Inflammatory macrophage treated with lipopolysaccharide for 1 hour (primary cell): ENCODE measurements at places on chromosomes 12 and 14.

- no peak for DNase-seq
Observed at GRCh38 chr12:131366261-131366871, 344.5 kb upstream of the SFSWAP start.

DNA sequence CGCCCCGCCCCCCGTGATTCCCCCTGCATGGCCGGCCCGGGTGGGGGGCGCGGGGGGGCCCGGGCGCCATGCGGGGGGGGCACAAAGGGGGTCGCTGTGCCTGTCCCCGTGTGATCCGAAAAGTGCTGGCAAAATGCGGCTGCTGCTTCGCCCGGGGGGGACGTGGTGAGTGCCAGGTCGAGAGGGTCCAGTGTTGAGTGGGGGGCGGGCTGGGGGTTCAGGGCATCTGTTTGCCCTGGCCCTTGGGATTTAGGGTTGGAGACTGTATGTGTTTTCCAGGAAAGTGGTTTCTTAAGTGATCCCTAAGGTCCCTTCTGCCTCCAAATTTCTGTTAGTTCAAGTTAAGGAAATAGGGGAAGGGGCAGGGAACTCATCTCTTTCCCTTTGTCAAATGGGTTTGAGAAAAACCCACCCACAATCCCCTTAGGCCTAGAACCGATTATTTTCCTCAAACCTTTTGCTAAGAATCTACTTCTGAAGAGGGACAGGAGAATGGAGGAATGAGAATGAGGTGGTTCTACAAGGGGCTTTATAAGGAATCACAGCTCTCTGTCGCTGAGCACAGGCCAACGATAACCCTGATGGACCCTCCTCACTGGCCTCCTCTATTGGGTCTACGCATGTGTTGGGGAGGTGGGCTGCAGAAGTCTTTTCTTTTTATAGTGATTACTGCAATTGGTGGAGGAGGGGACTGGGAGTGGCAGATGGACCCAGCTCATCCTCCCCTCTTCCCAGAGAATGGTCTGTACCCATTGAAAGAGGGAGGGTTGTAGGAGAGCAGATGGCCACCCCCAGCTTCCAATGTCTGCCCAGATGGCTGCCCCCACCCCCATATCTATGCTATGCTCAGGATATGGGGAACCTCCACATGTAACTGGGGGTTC lies 834 bp downstream of the ARHGEF25 start:
- no peak for DNase-seq

GRCh38 chr12:85310456-85311076 lies 30.5 kb downstream of the ALX1 start:
- DNase-seq, result peak; percentile 24

DNA sequence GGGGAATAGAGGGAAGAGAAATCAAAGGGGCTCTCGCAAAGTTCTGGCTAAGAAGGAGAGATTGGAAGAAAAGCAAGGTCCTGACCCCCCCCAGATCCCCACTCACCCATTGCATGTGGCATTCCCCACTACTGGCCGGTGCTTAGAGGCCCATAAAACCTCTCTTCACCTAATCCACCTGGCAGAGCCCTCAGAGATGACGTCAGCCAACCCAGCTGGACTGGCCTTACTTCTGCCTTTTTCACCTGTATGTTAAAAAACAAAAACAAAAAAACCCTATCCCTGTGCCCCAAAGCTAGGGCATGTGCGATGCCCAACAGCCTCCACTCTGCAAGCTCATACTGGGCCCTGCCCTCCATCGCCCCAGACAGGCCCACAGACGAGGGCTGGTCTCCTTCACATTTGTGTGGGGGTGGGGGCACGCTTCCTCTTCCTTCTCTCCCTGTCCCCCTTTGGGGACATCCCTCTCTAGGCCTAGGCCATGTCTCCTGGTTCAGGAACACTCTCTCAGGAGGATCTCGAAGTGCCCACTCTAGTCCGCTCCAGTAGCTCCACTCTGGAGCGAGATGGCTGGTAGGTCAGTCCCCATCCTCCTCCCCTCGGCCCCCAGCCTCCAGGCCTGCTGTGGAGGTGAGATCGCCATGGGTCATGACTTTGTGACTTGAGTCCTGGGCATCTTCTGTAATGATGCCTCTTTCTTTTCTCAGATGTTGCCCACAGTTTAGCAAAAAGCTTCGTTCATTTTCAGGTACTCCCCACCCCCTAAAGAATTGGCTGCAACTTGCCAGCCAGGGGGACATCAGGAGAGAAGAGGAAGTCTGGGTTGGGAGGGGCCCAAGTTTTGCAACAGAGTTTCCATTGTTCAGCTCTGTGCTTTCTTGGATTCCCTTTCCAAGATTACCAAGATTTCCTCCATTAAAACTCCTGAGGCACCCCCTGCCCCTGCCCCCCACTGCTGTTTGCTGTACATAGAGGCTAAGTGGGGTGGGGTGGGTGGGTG lies 37.0 kb downstream of the FIGNL2 start:
- peak; percentile 10 for DNase-seq

- DNase-seq, result no peak
Observed at GRCh38 chr12:68479261-68479895, 131.3 kb upstream of the RAP1B start.

DNA sequence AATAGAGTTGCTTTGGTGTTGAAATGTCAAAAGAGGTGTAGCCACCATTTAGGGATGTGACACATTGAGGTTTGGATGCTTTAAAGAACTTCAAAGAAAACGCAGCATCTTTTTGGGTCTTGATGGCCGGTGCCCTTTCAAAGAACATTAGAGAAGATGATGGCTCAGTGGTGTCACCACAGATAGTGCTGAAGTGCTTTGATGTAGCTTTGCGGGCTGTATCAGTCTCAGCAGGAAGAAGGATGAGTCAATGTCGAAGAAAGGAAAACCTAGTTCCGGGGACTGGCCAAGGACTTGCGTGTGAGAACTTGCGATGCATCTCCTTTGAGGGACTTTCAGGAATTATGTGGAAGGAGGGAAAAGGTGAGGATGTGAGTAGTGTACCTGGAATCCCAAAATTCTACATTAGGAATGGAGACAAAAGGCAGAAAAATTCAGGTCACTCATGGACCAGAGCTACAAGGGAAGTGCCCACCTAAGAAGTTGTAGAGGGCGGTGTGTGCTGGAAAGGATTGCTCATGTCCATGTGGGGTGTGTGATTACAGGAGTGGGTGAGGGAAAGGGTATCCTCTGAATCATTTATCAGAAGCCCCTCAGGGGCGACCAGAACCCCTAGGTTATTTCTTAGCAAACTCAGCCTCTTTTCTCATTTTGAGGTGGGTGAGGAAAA lies 39.7 kb upstream of the GZMB start:
- DNase-seq, result no peak

DNA sequence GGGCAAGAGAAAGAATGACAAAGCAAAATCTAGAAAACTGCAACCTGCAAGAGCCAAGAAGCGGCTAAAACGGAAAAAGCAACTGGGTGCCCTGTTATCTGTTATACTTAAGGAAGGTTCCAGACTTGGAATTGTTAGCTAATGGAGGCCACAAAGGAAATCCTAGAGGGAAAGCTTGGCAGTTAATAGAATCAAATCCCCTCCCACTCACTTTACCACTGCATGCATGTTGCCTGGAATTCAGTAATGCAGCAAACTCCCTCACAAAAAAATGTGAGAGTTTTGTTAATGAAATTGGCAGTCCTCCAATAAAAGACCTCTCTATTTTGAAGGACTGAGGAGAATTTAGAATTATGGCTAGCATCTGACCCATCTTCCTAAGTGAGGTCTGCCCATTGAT lies 164.2 kb upstream of the SOX5 start:
- no peak for DNase-seq

DNA sequence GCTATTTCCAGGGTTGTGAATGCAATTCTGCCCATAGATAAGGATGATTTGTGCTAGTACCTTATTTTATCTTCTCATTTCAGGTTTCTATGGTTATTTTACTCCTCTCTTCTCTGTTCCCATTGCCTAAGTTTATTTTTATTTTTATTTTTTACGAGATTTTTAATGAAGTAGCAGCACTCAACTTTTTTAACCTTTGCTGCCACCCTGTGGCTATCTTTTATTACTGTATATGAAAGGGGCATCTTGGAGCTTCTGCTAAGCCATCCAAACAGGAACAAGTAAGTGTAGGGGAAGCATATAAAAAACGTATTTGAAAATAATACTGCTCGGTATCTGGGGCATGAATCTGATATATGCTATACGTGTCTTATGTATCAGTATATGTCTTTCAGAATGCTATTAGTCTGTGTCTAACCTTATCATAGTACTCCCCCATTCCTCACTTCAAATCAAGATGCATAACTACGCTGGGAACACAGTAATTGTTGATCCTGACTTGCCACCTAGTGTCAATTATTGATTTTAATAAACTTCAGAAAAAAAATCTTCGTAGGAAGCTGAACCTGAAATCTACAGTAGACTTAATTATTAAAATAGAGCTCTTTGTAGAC lies 60.3 kb downstream of the KLRG1 start:
- peak; percentile 46 for DNase-seq

DNA sequence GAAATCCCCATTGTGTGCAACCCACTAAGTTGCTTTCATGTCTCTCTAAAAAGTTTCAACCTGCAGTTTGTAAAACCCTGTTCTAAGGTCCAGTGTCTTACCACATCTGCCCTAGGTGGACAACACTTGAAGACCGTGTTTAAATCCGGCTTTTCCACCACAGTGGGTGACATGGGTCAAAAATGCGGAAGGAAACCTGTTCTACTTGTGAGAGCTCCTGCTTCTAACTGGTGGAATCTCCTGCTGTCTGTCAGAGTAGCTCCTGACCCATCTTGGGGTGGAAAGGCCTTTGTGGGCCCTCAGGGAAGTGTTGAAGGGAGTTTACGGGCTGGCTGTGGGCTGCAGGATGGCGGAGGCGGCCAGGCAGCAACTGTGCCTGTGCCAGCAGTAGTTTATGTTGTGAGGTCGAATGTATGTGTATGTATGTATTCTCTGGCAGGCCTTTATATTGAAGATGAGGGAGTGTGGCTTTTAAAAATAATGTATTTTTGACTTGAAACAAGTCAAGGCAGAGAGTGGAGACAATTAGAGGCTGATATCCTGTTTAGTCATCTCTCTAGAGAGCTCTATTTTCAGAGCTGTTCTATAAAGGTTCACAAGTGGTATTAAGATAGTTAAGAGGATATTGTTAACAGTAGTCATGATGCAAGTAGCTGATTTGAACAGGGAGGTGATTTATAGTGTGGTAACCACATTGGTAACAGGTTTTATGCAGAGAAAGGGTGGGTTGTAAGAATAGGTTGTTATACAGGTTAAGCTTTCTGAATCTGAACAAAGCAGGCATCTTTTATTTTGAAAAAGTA lies 67.0 kb downstream of the PRKCH start:
- peak; percentile 45 for DNase-seq

- DNase-seq, result peak; percentile 45
Observed at GRCh38 chr14:81211844-81212243, 8.9 kb downstream of the GTF2A1 start.

DNA sequence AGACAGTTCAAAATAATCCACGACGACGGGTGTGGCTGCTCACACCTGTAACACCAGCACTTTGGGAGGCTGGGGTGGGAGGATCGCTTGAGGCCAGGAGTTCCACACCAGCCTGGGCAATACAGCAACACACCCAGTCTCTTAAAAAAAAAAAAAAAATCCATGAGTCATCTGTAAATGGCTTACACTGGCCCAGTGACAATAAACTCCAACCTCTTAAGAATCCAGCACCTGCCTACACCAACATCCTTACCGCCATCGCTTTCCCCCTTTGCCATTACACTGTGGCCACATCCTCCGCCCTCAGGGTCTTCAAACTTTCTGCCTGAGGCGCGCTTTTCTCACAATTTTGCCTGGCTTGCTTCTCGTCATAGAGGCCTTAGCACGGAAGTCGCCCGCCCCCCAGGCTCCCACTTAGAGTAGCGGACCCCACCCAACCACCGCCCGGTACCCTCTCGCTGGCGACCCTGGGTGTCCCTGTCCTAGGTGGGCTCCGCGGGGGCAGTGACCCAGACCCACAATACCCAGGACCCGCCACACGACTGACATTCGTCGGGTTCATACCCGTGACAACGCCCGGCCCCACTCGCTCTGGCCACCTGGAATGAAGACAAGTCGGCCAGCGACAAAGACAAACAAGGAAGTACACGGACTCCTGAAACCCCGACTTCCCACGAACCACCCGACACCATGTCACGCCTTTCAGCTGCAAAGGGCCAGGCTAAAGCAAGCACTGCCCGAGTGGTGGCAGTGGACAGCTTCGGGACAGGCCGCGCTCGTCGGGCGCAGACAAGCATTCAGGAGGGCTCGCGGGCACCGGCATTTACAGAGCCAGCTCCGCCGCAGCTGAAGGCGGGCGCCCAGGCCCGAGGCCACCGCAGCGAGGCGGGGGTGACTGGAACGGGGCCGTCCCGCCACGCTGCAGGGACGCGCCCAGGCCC lies 636 bp downstream of the GOLGA3 start:
- DNase-seq, result peak; percentile 74

- peak; percentile 85 for DNase-seq
Observed at GRCh38 chr14:56199095-56199981, 81.1 kb downstream of the PELI2 start.

GRCh38 chr14:51443195-51444018 lies 203.4 kb downstream of the TMX1 start:
- DNase-seq, result no peak

DNA sequence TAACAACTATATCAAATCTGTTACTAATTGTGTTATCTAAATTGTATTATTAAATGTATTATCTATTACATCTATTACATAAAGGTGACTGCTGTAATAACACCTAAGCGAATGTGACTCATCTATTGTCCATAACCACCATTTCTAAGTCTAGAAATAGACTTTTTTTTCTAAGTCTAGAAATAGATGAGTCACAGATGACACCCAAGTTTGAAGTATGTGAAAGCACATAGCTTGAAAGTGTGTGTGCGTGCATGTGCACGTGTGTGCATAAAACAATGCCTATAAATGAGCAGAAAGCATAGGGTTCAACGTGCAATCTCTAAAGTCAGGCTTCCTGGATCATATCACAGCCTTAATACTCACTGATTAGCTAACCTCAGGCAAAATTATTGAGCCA lies 451.3 kb upstream of the USP15 start:
- DNase-seq, result no peak

GRCh38 chr14:26593357-26593756 lies 4.5 kb downstream of the NOVA1 start:
- no peak for DNase-seq

DNA sequence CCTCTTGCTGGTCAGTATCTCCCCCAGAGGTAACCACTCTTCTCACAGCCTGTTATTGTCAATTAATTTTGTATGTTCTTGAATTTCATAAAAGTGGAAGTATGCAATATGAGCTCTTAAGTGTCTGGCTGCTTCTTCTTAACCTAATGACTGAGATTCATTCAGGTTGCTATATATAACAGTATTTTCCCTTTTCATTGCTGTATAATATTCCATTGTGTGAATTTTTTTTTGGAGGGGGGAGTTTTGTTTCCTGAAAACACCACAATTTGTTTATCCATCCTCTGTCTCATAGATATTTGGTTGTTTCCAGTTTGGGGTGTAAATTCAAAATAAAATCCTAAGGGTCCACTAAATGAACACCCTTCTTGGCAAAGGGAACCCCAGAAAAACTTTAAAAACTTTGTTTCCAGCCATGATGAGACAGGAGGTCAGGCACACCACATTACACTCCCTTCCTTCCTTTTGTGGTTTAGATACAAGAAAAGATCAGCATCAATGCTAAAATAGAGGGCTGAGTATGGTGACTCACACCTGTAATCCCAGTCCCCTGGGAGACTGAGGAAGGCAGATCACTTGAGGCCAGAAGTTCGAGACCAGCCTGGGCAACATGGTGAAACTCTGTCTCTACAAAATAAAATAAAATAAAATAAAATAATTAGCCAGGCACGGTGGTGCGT lies 4.1 kb upstream of the DAO start:
- DNase-seq, result no peak

- no peak for DNase-seq
Observed at GRCh38 chr12:66984962-66985361, 284.2 kb upstream of the CAND1 start.

- peak; percentile 67 for DNase-seq
Observed at GRCh38 chr14:76918256-76918781, 92.1 kb downstream of the LRRC74A start.

- no peak for DNase-seq
Observed at GRCh38 chr12:112973818-112974231, 4.5 kb upstream of the OAS2 start.
